ENCODE measurements at places on chromosomes 1 and 21. TPM values are rescaled to one million over a fixed set of nuclear protein-coding genes. Genes with fewer than 3 reads are reported as not detected.

The SLC37A1 gene
- total RNA-seq = 15.0 TPM

The MARK1 gene
- 3.6 TPM for total RNA-seq

The ANGPTL3 gene
- 0.07 TPM for total RNA-seq

The CRYAA gene
- total RNA-seq = not detected

The FYB2 gene
- not detected for total RNA-seq

The OR10J1 gene
- not detected for total RNA-seq

The BCAR3 gene
- total RNA-seq = 24.5 TPM

The SPRR2E gene
- not detected for total RNA-seq

The NRIP1 gene
- total RNA-seq = 29.6 TPM

GRCh38 chr1:109017134-109017533 lies 24.8 kb downstream of the WDR47 start:
- no peaks in the 10 kb centered on the region for H3K36me3 ChIP-seq
- no peaks in the 10 kb centered on the region for H3K4me1 ChIP-seq
- DNase-seq = no peak
- H3K27ac ChIP-seq = no peak overlapping the region

DNA sequence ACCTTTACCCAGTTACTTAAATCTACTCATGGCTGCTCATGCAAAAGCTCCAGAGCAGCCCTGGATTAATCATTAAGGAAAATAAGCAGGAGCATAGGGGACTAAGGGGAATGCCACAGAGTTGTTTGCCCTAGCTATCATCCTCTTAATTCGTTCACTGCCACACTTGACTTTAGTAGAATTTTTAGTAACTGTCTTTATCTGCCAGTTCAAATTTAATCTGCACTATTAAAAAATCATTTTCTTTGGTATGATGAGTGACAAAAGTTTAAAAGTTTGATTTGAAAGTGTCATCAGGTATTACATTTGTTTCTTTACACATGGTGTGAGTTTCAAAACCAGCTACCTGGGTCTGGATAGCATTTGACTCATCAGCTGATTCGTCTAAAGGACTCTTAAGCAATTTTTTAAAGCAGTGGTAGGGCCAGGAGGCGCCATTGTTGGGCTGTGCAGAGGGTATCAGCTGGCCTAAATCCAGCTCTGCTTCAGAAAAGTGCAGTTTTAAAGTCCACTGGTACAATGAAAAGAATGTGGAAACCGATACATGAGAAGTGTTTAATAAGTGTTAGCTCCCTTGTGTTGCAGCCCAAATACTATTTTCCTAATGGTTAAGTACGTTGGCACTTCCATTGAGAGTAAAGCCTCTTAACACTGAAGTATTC lies 69.9 kb upstream of the DR1 start:
- H3K4me1 ChIP-seq = no peaks in the 10 kb centered on the region
- no peak overlapping the region for H3K4me3 ChIP-seq
- H3K36me3 ChIP-seq = no peaks in the 10 kb centered on the region
- no peaks in the 10 kb centered on the region for H3K27me3 ChIP-seq
- no peak for DNase-seq

DNA sequence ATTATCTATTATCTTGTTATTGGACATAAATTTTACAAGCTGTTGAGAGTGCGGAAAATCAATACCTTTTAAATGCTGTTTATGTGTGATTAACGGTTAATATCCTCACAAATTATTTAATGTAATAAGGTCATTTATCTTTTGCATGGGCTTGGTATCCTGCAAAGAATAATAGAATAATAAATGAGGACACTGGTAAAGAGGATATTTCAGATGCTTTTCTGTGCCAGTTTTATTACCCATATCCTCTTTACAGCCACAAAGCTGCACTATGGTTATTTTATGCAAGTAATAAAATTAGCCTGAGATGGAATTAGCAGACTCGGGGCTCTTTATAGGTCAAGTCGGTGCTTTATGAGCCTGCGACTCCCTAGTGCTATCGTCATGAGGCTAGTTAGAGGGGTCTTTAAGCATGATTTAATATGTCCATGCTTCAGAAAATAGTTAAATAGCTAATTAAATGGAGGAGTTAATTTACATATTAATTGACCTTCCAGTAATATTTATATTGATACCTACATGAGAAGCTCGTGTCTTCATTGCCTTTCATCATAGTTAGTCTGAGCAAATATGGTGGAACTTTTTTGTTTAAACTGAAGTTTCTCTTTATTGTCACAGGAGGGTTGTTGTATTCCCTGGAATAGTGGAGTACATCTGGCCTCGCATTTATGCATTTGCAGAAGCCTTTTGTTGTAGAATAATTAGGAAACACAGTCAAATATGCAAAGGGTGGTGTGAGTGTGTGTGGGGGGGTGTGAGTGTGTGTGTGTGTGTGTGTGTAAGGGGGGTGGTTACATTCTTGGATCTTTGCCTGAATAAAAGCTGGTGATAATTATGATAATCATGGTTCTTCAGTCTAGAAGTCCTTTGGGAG lies 120.3 kb downstream of the ATG4C start:
- no peak overlapping the region for H3K4me3 ChIP-seq
- H3K27ac ChIP-seq = no peak overlapping the region
- H3K36me3 ChIP-seq = no peaks in the 10 kb centered on the region
- DNase-seq = no peak
- H3K4me1 ChIP-seq = no peaks in the 10 kb centered on the region

DNA sequence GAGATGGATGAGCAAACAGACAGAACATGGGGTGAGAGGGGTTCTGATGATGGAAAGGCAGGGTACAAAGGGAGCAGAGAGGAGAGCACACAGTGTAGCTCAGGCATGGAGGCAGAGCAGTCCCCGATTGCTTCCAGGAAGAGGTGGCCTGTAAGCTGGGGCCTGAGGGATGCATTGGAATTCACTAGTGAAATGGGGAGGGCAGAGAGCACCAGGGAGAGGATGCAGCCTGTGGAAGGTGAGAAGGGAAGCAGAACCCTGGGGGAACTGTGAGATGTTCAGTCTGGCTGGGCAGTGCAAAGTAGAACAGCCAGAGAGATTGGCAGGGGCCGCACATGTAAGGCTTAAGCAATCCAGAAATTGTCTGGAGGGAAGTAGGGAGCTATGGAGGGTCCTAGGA lies 12.2 kb downstream of the ZNF362 start:
- H3K4me3 ChIP-seq = no peak overlapping the region
- DNase-seq = no peak
- H3K27me3 ChIP-seq = no peaks in the 10 kb centered on the region
- H3K36me3 ChIP-seq = no peaks in the 10 kb centered on the region

GRCh38 chr1:244881552-244882280 lies 17.4 kb upstream of the HNRNPU start:
- no peak overlapping the region for H3K4me3 ChIP-seq
- no peaks in the 10 kb centered on the region for H3K27me3 ChIP-seq
- H3K36me3 ChIP-seq = no peaks in the 10 kb centered on the region
- no peak overlapping the region for H3K27ac ChIP-seq
- H3K4me1 ChIP-seq = no peaks in the 10 kb centered on the region

DNA sequence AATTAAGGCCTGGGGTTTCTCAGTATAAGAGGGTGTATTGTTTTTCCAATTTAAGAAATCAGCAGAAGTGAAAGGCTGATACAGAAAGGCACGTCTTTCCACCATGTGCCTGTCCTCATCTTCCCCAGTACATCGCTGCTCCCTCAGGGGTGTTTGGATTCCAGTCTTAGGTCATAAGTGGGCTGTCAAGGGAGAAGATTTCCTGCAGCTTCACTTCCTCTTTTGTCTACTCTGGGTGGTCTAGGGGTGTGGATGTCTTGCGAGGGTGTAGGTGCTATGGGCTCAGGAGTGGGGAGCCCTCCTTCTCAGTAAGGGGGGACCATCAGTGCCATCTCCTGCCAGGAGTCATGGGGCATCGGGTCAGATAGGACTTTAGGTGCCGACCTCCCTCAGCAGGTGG lies 999.8 kb upstream of the NCAM2 start:
- no peaks in the 10 kb centered on the region for H3K4me1 ChIP-seq
- H3K36me3 ChIP-seq = no peaks in the 10 kb centered on the region
- H3K4me3 ChIP-seq = no peak overlapping the region
- no peak for DNase-seq
- H3K27ac ChIP-seq = no peak overlapping the region

DNA sequence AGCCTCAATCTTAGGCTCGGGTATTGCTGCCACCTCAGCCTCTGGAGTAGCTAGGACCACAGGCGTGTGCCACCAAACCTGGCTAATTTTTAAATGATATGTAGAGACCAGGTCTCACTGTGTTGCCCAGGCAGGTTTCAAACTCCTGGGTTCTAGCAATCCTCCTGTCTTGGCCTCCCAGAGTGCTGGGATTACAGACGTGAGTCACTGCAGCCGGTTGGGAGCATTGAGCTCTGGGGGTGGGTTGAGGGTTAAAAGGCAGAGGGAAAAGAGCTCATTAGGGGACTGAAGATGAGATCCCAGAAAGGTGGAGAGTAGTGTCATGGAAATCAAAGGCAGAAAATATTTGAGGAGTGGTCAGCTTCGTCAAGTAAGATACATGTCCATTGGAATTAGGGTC lies 7.1 kb downstream of the RAD54L start:
- H3K27me3 ChIP-seq = no peaks in the 10 kb centered on the region
- no peak overlapping the region for H3K27ac ChIP-seq
- no peak for DNase-seq
- peaks cover 19% of the 10 kb centered on the region for H3K36me3 ChIP-seq
- no peak overlapping the region for H3K4me3 ChIP-seq
- H3K4me1 ChIP-seq = no peaks in the 10 kb centered on the region

DNA sequence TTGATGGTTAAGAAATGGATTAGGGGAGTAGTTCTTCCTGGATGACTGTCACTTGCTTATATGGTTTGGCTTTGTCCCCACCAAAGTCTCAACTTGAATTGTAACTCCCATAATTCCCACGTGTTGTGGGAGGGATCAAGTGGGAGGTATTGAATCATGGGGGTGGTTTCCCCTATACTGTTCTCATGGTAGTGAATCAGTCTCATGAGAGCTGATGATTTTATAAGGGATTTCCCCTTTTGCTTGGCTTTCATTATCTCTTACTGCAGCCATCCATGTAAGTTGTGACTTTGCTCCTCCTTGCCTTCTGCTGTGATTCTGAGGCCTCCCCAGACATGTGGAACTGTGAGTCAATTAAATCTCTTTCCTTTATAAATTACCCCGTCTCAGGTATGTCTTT lies 1621.1 kb downstream of the MRPL39 start:
- H3K27ac ChIP-seq = no peak overlapping the region
- DNase-seq = no peak
- no peaks in the 10 kb centered on the region for H3K36me3 ChIP-seq

- H3K4me3 ChIP-seq = no peak overlapping the region
- H3K36me3 ChIP-seq = no peaks in the 10 kb centered on the region
- no peak overlapping the region for H3K27ac ChIP-seq
- no peaks in the 10 kb centered on the region for H3K27me3 ChIP-seq
- DNase-seq = no peak
- no peaks in the 10 kb centered on the region for H3K4me1 ChIP-seq
Observed at GRCh38 chr1:69121723-69122122, 446.0 kb upstream of the LRRC7 start.

DNA sequence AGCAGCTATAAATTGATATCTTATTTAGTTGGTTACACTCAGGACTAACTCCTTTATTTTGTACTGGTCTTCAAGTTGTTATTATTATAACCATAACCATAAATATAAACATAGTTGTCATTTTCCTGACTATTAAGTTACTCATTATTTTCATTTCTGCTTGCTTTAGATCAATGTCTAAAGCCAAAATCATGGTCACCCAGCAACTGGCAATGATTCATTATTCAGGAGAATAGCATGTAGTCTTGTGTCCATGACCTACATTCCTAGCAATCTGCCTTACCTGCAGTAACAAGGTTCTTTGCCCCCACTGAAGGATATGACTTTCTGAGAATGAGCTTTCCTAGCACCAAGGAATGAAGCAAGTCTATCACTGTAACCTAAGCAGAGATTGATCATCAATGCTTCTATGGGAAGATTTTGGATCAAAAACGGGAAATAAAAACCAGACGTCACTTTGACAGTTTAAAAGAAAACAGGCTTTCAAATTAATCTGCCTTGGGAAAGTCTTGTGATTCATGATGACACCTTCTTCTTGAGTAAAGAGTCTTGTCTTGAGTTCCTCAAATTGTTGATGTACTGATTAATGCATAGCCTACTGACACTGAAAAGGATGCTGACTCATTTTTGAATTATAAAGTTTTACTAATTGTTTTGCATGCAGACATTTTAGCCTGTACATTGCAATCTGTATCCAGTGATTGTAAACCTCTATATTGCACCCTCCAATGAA lies 203.3 kb upstream of the IVNS1ABP start:
- H3K4me1 ChIP-seq = no peaks in the 10 kb centered on the region
- no peaks in the 10 kb centered on the region for H3K27me3 ChIP-seq
- H3K4me3 ChIP-seq = no peak overlapping the region
- H3K27ac ChIP-seq = no peak overlapping the region
- DNase-seq = no peak
- H3K36me3 ChIP-seq = no peaks in the 10 kb centered on the region

Data from HCT116 (cell line).